ENCODE measurements at places on chromosomes 3 and 15.

DNA sequence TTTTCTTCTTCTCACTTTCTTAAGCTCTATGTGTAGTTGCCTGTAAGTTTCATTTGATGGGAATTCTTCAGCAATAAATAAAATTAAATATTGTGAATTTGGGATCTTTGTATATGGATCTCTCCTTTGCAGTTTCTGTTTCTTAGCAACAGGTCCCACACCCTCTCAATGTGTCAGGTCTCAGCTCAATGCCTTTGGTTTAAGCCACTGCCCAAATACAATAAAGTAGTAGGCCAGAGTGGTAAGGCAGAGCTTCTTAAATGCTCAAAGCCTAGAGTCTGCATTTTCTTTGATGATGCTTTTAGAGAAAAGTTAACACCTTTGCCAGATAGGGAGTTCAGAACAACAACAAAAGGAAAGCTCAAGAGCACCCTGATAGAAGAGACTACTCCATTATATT, 343.7 kb downstream of the NSUN3 start:
- no peak for DNase-seq

- no peak for DNase-seq
Measured at GRCh38 chr15:89613031-89613430, 37.8 kb downstream of the TICRR start.

DNA sequence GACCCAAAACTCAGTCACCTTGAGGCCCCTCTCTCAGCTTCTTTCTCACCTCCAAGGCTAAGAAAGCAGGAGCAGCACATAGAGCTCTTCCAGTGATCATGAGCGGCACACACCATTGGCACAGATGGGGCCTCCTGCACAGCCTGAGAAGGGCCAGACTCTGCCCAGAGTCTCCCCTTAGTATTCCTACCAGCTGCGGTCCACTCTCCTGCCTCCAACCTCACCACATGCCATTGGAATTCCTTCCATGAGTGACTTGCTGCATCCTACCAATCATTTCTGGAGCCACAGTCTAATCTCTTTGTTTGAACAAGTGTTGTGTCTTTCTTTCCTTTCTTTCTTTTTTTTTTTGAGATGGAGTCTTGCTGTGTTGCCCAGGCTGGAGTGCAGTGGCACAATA, 39.3 kb downstream of the CDCP1 start:
- DNase-seq: no peak

GRCh38 chr3:184460276-184460675, 80.4 kb downstream of the CHRD start:
- no peak for DNase-seq

DNA sequence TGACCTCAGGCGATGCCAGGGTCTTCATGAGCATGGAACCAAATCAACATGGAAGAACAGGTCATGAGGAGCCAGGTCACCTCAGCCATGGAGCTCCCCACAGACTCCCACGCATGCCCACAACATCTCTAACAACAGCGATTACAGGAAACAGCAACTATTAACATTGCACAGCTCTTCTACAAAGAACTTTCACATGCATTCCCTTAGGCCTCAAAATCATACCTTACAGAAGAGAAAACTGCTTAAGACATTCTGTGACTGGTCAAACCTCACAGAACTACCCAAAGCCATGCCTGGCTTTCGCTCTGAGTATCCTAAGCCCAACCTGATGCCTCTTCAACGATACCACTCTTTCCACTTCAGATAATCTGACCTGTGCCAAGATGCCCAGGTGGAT, 117.8 kb downstream of the OXNAD1 start:
- DNase-seq: peak; percentile 46

DNA sequence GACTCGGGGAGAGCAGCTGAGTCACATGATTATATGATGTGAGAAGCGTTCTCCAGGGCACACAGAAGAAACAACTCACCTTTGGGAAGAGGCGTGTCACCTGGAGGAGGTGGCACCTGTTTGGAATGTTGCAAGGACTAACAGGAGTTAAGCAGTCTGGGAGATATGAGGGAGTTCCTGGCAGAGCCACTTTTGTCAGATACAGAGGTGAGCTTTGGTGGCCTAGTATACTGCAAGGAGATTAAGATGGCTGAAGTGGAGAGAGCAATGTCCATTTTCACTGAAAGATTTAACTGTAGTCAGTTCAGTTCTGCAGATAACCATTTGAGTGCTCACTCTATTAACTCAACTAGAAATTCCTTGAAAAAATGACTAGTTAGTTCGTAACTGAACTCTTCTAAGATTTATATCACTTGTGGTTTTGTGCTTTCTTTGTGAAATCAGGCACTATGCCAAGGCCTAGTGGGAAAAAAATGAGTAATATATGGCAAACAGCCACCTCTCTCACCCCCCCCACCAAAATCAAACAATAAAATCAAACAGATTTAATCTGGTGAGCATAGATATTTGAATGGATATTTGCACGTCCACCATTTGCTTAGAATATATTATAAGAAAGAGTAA, 61.3 kb downstream of the CRYBG3 start:
- DNase-seq: peak; percentile 13

GRCh38 chr3:186879781-186880180, 37.3 kb downstream of the ADIPOQ start:
- DNase-seq: no peak

DNA sequence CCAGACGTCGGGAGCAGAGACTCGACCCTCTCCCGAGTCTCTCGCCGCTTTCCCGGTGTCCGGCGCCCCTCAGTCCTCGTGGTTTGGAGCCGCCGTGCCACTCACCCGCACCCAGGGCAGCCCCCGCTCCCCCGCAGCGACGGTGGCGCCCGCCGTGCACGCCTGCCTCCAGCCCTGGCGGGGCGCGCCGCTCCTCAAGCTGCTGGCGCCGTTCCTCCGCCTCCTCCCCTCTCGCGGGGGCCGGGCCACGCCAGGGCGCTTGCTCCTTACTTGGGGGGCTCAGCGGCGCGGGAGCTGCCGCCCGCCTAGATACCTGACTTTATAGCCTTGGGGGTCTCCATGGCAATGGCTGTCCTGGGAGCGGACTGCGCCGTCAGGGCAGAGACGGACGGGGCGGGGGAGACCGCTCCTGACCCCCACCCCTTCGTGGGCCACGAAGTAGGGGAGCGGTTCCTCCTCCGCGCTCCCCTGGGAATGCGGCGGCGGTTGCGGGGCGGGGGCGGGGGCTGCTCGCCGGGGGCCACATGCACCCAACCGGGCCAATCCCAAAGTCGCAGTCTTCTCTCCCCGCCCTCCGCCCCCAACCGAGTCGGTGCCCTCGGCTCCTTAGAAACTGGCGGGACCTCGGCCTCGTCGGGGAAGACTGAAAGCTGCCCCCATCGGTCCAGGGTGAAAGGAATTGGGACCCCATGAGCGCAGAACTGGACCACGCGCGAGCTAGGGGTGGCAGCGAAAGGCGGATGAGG, at the start of gene ANKRD63:
TSS of gene ANKRD63 (minus strand) at position 196 of the 746 bp plus-strand sequence. CDS start 478 bp downstream, outside the sequence.
- DNase-seq: no peak

- DNase-seq: peak; percentile 39
Measured at GRCh38 chr3:172595664-172596393, 72.6 kb upstream of the TNFSF10 start.

- DNase-seq: no peak
Measured at GRCh38 chr15:47965297-47965696, 155.5 kb upstream of the SLC24A5 start.

DNA sequence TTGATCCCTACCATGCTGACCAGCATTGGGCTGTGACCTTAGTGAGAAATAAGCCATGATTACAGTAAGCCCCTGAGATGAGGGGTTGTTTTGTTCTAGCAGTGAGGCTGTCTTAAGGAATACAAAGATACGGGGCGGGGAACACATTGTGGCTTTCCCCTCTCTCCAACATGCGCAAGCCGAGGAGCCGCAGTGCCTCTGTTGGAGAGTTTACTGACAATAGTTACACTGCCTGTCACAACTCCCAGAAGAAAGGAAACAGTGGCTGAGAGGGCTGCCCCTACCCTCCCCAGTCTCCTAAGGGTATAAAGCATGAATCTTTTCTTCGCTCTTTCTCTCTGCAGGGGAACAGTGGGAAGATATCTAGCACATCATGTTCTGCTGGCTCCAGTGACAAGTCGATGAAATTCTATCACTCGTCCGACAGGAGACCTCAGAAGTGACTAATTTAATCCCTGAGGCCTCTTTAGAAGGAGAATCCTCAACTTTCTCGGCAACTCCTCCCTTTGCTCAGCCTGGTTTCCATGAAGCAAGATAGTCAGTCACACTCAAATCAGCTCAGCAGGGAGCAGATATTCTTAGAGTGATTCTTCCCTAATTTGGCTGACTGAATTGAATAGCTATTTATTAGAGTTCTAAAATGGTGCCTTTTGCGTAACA, 409.0 kb upstream of the PROK2 start:
- DNase-seq: no peak
